ENCODE measurements at places on chromosomes 7 and 10.

GRCh38 chr7:42194238-42194637, 42.8 kb downstream of the GLI3 start:
- DNase-seq = no peak

- DNase-seq = no peak
These were observed 5.7 kb downstream of the ZFAND2A start for GRCh38 chr7:1154172-1154739.

DNA sequence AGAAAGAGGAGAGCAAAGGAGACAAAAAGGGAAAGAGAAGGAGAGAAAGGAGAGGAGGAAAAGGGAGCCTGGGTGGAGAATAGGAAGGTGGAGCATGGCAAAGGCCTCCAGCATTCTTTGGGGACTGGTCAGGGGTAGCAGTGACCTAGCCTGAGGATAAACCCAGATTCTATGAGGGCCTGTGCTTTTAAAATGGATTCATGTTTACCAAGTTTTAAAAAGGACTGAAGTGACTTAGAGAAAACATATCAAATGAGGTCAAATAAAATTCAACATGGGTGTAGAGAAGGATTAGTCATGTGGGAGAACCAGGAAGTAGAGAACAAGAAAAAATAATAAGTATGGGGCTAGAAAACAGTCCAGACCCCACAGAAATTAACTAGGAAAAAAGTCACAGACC, 20.7 kb downstream of the CREB3L2 start:
- DNase-seq = no peak

DNA sequence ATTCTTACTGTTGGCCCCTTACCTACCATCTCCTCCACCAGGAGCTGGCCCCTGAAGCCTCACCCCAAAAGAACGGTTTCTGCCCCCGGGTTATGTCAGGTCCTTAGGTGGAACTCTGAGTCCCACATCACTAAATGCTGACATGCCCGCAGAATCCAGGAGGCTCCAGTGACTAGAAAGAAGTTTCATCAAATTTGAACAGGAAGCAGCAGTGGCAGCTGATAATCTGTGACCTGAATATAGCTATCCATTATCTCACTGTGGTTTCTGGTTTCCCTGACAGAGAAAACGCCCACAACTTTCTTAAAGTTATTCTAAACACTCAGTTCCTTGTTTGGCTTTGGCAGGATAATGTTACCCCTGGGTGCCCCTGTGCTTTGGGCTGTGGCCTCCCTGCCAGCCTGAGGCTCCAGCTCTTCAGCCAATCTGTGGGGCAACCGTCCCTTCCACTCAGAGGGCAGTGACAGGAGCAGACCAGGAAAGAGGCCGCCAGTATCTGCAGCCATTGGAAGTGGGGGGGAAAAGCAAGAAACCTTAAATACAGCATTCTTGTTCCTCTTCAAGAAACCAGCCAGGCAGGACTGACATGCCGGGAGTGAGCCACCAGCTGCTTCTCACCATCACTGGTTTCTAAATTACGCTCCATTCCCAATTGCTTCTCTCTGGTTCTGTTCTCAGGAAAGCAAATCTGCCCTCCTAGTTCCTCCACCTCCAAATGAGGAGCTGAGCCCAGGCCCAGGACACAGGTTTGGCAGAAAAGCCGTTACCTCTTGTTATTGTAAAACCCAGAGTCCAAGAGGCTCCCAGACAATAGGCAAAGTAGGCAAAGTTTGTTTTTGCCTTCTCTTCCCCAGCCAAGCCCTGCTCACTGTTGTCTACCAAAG, 41.2 kb upstream of the VCL start:
- peak; percentile 65 for DNase-seq

GRCh38 chr10:95221124-95221523, 27.1 kb downstream of the ACSM6 start:
- DNase-seq = no peak

- DNase-seq = no peak
These were observed 75.3 kb upstream of the NKX6-2 start for GRCh38 chr10:132861116-132861691.

DNA sequence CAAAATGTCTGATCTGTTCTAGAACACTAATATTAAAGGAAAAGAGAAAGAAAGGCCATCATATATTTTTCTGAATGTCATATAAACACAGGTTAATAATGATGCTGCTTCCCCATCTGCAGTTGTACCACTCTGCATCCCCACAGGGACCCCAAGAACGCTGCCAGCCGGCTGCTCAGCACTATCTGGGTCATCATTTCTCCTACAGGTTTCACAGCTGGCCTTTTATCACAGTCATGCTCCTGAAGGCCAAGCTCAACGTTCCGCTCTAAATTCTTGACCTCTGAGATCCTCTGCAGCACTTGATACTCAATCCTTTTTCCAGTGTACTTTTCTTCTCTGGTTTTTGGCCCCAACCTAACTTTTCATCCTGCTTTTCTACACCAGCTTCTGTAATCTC, 4.8 kb downstream of the IDI1 start:
- no peak for DNase-seq

- DNase-seq = no peak
These were observed 27.8 kb downstream of the MKX start for GRCh38 chr10:27717861-27718260.

GRCh38 chr7:24917510-24918239, 62.3 kb downstream of the OSBPL3 start:
- no peak for DNase-seq

DNA sequence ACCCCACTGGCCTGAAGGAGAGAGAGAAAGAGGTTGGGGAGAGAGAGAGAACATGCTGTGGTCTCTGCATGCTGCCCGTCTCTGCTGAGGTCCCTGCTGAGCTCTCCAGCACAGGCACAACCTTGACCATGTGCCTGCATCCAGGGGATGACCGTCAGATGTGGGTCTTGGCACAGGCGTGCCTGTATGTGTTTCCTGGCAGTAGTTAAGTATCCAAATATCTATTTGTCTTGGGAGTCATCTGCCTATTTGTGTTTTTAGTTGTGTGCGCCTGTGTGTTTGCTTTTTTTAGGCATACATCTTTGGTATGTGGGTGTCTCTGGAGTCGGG, 1.9 kb upstream of the UNC5B start:
- no peak for DNase-seq

GRCh38 chr7:1487466-1487865, 16.7 kb downstream of the INTS1 start:
- no peak for DNase-seq

GRCh38 chr7:28481091-28481926, 69.0 kb downstream of the CREB5 start:
- no peak for DNase-seq

DNA sequence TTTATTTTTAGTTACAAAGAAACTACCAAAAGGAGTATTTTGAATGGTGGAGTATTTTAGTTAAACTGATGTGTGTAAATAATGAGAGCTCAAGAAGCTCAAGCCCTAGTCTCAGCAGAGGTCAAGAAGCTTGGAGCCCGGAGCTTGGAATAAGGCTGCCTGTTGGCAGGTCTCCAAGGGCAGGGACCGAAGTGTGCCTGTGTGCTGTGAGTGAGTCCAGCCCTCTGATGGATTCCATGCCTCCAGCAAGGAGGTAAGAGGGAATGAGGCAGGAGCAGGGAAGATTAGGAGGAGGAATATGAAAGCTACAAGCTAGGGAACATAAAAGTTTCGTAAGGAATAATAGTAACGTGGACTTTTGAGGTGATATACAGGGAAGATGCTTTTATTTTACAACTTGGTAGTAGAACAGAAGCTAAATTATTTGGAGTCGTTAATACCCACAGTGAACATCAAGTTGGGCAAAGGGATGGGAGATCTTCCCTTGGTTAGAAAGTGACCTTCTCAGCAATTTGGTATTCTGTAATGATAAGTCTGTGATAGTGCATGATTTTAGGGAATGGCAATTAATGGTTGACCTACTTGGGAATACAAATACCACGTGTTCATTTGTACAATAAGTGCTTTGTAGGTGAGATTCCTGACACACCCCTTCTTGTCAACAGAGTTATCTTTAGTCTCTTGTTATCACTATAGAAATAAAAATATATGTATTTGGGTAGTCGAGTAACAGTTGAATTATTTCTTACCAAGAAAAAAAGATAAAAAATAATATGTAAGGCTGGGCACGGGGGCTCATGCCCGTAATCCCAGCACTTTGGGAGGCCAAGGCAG, 4.6 kb downstream of the SEC23IP start:
- no peak for DNase-seq

DNA sequence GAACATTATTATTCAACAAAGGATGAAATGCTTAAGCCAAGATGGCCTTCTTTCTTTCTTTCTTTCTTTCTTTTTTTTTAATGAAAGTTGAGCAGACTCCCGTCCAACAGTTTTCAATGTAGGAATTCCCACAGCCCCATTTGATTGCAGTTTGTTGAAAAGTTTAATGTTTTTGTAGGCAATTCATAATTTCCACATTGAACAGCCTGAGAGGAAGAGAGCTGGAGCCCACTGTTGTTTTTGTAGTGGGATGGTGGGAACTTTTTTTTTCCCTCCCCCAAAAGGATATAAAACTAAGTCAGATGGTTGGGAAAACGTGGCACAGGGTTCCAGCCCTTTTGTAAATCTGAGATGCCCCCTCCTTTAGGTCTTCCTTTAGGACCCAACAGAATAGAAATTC, 86.6 kb downstream of the TCF7L2 start:
- no peak for DNase-seq

- DNase-seq = no peak
These were observed 232.3 kb upstream of the NPY start for GRCh38 chr7:24051651-24052050.

- no peak for DNase-seq
These were observed 579.8 kb upstream of the FOXK1 start for GRCh38 chr7:4102231-4102841.

- DNase-seq = no peak
These were observed 33.2 kb downstream of the WBP1L start for GRCh38 chr10:102776779-102777456.

DNA sequence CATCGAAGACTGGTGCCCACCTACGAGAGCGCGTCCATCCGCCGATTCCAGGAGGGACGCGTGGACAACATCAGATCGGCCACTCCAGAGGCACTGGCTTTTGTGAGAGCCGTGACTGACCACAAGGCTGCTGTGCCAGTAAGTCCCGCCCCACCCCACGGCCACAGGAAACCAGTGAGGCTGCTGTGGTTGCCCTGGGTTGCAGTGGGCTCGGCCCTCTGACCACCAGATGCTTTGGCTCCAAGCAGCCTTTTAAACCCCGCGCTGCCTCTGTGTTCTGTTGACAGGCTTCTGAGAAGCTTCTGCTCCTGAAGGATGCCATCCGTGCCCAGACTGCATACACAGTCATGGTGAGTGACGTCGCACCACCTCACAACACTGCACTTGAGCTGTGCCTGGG, 24.4 kb upstream of the C10orf53 start:
- DNase-seq = no peak

- DNase-seq = no peak
These were observed 21.5 kb downstream of the STOX1 start for GRCh38 chr10:68848806-68849205.

- DNase-seq = no peak
These were observed 28.7 kb downstream of the ADCYAP1R1 start for GRCh38 chr7:31080763-31081162.

- DNase-seq = no peak
These were observed 2.5 kb upstream of the SLIT1 start for GRCh38 chr10:97188261-97188711.

DNA sequence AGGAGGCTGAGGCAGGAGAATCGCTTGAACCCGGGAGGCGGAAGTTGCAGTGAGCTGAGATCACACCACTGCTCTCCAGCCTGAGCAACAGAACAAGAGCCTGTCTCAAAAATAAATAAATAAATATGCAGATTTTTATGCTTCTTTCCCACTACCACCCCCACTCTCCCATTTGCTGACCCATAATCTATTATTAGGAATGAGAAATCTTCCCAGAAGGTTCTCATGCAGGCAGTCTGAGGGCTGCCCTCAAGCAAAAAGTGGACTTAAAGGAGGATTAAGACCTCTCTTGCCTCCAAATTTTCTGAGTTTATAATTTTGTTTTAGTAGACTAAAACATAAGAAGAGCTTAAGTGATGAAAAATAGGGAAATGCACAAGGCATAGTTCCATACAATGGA, 85.2 kb upstream of the TOMM7 start:
- no peak for DNase-seq

GRCh38 chr7:117458977-117459583, 20.7 kb upstream of the CFTR start:
- no peak for DNase-seq

- DNase-seq = no peak
These were observed 94.7 kb downstream of the WDR11 start for GRCh38 chr10:120945801-120946302.

- DNase-seq = no peak
These were observed 502.4 kb downstream of the GRM8 start for GRCh38 chr7:126750207-126750911.

DNA sequence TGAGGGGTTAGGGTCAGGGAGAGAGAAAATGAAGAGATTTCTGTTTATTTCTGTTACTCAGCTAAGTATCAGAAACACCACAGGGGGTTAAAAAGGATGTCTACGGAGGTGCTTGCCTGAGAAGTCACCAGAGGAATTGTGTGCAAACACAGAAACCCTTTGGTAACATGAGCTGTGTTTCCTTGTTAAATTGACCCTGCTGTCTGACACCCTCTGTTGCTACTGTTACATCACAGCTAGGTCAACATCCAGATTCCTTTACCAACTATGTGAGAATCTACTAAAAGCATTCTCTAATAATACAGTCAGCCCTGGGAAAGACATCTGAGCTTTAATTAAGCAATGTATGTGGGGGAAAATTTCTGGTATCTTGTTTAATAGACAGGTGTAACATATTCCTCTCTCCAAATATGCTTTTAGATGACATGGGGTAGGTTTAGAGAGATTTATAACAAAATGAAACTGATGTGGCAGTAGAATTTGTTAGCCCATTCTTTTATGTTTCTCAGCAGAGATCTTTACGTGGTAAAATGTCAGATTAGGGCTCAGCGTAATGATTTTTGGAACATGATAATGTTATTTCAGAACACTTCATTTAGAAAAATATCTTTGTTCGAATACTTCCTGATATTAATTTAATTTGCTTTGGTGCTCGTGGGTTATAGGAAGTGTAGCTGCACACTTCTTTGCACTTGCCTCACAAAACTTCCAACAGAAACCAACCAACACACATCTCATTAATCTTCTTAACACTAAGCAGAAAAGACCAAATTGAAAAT, 168.0 kb upstream of the AHR start:
- DNase-seq = no peak

- no peak for DNase-seq
These were observed 217.2 kb downstream of the REEP3 start for GRCh38 chr10:63738410-63738809.

DNA sequence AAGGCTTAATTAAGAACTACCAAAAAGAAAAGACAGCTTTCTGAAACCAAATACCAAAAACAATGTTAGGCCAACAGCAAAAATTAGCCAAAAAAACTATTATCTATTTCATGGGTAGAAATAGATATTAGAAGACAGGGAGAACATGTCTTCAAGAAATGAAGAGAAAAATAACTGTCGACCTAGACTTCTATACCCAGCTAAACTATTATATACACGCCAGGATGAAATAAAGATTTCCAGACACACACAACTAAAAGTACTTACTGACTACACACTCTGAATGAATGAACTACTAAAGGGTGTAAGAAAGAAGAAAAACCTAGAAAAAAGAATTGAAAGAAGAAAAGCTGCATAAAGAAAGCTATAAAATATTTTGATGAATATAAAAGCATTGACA, 11.5 kb upstream of the CDHR3 start:
- DNase-seq = no peak

GRCh38 chr10:82982110-82982608, 1107.2 kb downstream of the NRG3 start:
- no peak for DNase-seq

- no peak for DNase-seq
These were observed 103.6 kb downstream of the ARHGAP22 start for GRCh38 chr10:48501226-48501625.

GRCh38 chr7:52168085-52168484, 851.5 kb upstream of the COBL start:
- DNase-seq = no peak
